ENCODE measurements at places on chromosomes 3 and 15. TPM values are rescaled to one million over a fixed set of nuclear protein-coding genes. Genes with fewer than 3 reads are reported as not detected.

GRCh38 chr3:188139466-188139865 lies 14.5 kb upstream of the LPP start:
- DNase-seq = no peak

The ACAN gene
- total RNA-seq = 0.02 TPM

The SEMA3B gene
- total RNA-seq = 19.3 TPM

- no peak for DNase-seq
Observed at GRCh38 chr15:85710340-85710842, 84.3 kb downstream of the KLHL25 start.

The CACNA1D gene
- 0.48 TPM for total RNA-seq

DNA sequence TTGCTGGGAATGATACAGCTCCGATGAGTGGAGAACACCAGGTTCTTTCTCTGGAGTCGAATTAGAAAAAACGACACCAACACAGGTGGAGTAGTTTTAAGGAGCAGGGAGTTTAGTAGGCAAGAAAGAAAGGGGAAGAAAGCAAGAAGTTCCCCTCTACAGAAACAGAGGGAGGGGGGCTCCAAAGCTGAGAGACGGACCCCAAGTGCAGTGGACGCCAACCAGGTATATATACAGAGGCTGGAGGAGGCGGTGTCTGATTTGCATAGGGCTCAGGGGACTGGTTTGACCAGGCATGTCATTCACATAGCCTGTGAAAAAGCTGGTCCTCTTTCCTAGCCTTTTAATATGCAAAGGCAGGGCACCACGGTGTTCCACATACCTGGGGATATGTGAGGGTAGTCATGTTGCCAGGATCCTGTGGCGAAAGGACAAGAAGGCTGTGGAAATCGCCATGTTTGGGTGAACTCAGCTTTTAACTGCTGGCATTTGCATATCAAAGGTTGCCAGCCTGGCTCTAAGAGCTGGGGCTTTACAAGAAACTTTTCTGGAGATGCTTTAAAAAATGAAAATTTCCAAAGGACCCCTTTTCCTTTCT lies 887.4 kb upstream of the EPHA6 start:
- DNase-seq = no peak

The IL16 gene
- 2.8 TPM for total RNA-seq

DNA sequence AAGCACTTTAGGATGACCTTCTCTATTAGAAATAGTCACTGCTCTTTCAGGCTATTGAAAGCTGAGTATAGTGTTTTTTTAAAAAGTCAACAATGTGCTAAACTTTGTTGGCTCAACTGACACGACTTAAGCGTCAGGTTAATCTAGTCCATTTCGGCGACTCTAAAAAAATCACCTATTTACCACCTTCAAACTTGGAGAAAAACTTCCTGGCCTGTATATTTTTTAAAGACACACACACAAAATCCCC lies 517.8 kb downstream of the FOXP1 start:
- DNase-seq = no peak

DNA sequence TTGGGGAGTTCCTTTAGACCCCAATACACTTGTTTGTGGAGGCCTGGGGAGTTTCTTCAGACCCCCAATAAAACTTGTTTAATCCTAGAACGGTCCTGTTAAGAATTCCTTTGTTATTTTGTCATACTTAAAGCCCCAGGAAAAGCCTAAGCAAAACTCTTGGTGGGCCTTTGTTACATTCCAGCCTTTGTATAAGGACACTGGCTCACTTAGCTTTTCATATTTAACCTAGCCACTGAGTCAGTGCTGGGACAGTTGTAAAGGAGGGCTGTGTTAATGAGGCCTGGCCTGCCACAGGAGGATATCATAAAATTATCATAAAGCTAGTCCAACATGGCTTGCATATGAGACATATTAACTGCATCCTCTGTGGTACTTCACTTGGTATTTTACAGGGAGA lies 760.1 kb downstream of the ZNF385D start:
- DNase-seq = no peak

GRCh38 chr3:64213962-64214379 lies 11.3 kb downstream of the PRICKLE2 start:
- peak; percentile 82 for DNase-seq

GRCh38 chr3:38170722-38171121 lies 5.4 kb downstream of the OXSR1 start:
- no peak for DNase-seq

- no peak for DNase-seq
Observed at GRCh38 chr3:24508423-24508839, 13.8 kb upstream of the THRB start.

The ALDH1A2 gene
- total RNA-seq = 11.7 TPM

The PLSCR4 gene
- 36.3 TPM for total RNA-seq

Data from heart left ventricle (tissue), 16 donors.